ENCODE measurements at places on chromosomes 7 and 10.

DNA sequence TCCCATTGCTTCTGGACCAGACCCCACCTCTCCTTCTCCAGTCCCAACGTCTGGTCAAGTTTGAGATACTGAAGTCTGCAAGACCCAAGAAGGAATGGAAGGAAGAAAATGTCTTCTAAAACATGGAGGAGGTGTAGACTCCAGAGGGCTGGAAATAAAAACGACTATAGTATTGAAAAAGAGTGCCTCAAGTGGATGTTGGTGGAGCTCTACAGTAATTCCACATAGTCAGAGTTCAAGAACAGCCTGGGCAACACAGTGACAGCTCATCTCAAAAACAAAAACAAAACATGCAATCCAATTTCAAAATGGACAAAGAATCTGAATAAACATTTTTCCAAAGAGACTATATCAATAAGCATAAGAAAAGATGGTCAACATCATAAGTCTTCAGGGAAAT, 2.3 kb upstream of the PCGF6 start:
- DNase-seq, result peak; percentile 28

DNA sequence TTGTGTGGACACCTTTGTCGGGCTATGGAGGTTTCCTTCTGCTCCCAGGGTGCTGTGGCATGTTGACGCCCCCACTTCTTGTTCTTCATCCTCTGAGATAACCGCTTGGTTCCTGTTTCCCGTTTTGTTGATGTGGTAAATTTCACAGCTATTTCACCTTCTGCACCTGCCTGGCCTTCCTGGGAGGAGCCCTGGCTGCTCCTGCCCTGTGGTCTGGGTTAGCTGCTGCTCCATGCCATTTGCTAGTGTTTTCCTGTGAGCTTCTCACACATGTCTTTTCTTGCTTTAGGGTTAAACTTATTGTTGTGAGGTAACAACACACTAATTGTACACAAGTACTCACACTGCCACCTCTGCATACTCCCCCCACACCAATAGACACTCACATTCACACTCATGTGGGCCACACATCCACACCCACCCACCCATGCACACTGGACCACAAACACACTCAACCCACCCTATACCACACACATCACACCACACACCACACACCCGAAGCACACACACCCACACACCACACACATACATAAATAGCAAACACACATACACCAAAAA, 46.5 kb upstream of the MSMB start:
- DNase-seq, result no peak

GRCh38 chr10:89151857-89152256, 55.3 kb downstream of the CH25H start:
- no peak for DNase-seq

GRCh38 chr7:135748770-135749169, at the start of gene FAM180A:
Gene FAM180A, minus strand, starts transcription at chr7:135748813. Its CDS starts 233 bp downstream, at chr7:135748580.
- no peak for DNase-seq

- DNase-seq, result no peak
These were observed 26.9 kb downstream of the SPOCK2 start for GRCh38 chr10:72061491-72061890.

- no peak for DNase-seq
These were observed 10.1 kb downstream of the AQP1 start for GRCh38 chr7:30921540-30922401.

DNA sequence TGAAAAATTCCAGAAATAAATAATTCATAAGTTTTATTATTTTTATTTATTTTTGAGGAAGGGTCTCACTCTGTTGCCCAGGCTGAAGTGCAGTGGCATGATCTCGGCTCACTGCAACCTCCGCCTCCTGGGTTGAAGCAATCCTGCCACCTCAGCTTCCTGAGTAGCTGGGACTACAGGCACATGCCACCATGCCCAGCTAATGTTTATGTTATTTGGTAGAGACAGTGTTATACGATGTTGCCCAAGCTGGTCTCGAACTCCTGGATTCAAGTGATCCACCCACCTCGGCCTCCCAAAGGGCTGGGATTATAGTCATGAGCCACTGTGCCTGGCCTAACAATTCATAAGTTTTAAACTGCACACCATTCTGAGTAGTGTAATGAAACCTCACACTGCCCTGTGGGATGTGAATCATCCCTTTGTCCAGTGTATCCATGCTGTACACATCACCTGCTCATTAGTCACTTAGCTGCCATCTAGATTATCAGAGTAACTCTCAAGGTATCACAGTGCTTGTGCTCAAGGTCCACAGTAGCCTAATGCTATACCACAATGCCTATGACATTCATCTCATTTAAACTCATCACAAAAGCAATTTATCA, 17.9 kb downstream of the RTKN2 start:
- peak; percentile 86 for DNase-seq

Data from Caki2 (cell line).